ENCODE measurements at places on chromosomes 5 and 9.
A peak's percentile ranks its signal among the peaks of the same experiment; 100 is the strongest.

DNA sequence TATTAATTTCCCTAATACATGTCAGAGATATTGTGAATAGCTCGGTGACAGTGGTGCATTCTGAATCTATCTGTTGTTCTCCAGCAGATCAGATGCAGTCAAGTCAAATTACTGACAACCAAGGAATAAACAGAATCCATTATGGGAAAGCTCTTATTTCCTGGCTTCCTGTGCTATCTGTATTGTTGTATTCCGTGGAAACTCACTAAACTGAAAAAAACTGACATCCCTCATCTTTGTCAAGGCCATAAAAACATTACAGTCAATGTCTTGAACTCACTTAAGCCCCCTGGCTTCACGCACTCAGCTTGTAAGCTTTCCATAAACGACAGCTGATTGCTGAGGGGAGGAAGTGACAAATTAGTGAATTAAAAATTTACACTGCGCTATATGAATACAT, 245.9 kb downstream of the CTNND2 start:
- no peak for DNase-seq

- DNase-seq: no peak
These were observed 354.5 kb upstream of the IZUMO3 start for GRCh38 chr9:24900179-24900578.

DNA sequence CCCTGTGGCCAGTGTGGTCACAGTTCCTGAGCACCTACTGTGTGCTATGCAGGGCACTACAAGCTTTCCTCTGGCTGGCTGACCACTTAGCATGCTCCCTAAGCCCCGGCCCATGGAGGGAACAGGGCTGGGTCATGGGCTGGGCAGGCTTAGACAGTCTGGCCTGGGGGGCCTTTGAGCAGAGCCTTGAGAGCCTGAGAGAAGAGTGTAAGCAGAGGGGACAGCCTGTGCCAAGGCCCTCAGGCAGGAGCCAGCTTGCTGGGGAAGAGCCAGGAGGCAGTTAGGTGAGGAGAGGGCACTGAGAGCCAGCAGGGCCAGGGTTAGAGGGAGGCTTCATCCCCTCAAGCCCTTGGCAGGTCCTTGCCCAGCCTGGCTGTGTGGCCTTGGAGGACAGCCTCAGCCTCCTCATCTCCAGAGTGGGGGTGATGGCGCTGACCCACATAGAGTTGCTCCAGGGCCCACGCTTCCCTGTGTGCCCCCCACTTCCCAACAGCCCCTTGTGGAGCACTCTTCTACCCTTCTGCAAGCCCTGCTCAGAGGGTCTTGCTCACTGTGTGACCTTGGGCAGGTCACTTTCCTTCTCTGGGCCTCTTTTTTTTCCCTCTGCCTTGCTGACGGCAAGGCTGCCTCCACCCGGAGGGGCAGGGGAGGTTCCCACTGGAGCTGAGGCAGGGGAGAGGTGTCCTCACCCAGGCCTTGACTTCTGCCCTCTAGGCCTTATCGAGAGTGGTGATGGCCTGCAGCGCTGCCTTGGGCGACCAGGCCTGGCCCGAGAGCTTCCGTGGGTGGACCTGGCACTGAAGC, 107.1 kb downstream of the PHF2 start:
- DNase-seq: no peak

DNA sequence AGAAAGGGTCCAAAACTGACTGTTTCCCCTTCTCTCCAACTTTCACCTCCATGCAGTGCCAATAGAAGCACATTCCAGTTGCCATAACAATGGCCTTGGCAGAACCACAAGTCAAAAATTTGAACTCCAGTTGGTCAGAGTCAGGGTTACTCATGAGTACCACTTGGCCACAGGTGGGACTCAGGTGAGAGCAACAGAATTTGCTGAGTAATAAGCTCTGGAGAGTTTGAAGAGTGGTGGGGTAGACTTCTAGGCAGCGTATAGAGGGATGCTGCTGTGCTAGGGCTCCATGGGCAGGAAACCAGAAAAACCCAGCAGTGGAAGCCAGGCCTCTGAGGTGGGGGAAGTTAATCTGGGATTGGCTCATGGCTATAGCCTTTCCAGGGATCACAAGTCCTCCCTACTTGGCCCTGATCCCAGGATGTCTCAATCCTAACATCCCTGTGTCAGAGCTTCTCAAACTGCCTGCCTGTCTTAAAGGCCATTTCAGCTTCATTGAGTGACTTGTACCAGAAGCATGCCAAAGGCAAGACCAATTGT, 30.2 kb downstream of the SNX18 start:
- no peak for DNase-seq

DNA sequence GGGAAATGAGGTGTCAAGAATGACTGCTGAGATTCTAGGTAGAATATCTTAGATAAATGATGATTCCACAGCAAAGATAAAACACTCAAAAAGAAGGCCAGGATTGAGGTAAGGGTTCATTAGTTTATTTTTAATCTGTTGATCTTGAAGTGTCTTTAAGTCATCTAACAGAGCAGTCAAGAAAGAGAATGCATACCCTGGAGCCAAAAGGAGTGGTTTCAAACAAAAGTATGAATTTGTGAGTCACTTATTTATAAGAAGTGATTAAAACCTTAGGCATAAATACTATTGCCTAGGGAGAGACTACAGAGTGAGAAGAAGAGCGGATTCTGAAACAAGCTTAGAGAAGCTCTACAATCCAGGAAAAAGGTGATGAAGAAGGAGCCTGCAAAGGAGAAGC, 541.0 kb downstream of the DTWD2 start:
- DNase-seq: no peak

- no peak for DNase-seq
These were observed 138.3 kb downstream of the TMEM161B start for GRCh38 chr5:88130211-88130815.

- no peak for DNase-seq
These were observed 21.6 kb downstream of the MRPL22 start for GRCh38 chr5:154962494-154962893.

GRCh38 chr5:89260254-89260653, 377.3 kb upstream of the MEF2C start:
- no peak for DNase-seq

- no peak for DNase-seq
These were observed 35.5 kb downstream of the KCTD16 start for GRCh38 chr5:144206141-144206540.

DNA sequence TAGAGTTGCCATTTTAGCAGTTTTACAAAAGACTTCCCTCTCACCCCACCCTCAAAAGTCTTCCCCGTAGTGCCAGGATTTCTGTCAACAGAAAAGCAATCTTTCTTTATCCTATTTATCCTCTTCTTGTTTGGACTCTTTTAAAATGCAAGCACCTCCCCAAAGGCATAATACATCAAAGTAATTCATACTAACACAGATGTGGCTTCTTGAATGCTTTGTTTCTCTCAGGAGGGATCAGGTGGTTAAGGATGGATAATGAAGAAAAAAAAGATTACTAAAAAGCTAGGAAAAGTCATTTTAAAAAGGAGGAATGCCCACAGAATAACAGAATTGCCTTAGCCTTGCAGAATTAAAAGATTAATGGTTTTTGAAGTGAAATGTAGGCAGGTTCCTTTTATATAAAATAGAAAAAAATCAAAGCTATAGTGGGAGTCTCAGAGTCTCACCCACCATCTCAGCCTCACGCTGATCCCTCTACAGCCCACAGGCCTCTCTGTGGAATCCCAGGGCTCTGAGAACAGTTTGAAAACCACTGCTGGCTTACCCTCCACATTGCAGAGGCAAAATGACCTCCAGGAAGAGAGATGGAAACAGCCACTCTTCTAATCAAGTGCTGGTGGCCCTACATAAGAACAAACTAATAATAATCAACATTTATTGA, 102.2 kb downstream of the GCNT1 start:
- no peak for DNase-seq

GRCh38 chr9:8224381-8224801, 424.8 kb upstream of the DMAC1 start:
- peak; percentile 51 for DNase-seq

DNA sequence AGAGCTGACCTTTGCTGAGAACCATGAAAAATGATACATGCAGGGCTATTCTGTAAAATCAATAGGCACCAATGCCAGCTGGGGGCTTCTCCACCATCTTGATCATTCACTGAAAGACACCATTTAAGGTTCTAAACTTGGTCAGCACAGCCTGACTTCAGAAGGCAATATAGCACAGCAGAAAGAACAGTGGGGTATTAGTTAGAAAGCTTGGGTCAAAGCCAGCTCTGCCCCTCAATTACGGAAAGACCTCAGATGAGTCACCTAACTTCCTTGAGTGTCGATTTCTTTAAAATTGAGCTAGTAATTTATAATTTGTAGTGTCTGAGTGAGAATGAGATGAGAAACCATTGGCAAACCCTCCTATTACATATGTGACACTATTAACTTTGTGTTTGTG, 3.4 kb downstream of the TNC start:
- no peak for DNase-seq

GRCh38 chr9:30349526-30350513, 2034.6 kb upstream of the ACO1 start:
- no peak for DNase-seq

DNA sequence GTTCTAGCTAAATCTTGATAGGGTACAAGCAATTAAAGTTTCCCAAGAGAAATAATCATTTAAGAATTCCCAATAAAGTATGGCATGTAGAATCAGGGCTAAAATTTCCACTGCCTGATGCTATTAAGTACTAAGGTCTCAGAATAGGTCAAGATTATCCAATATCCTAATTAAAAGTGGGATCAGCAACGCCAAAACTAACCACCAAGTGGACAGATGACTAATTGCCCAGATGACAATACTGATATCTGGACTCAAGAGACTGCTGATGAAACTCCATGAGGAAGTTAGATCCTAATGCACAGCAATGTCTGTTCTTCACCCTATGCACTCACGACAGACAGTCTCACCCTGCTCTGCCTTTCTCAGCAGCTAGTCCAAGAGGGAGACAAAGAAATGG, 14.3 kb downstream of the DEPDC1B start:
- DNase-seq: no peak

- DNase-seq: no peak
These were observed 117.4 kb downstream of the MAT2B start for GRCh38 chr5:163622799-163623198.

GRCh38 chr9:111008158-111009075, 29.9 kb downstream of the LPAR1 start:
- DNase-seq: no peak

GRCh38 chr9:96327694-96328352, 25.8 kb upstream of the HSD17B3 start:
- no peak for DNase-seq

- no peak for DNase-seq
These were observed 354.6 kb downstream of the ARRDC3 start for GRCh38 chr5:91028499-91028956.

- no peak for DNase-seq
These were observed 27.3 kb downstream of the CENPP start for GRCh38 chr9:92353051-92353450.

DNA sequence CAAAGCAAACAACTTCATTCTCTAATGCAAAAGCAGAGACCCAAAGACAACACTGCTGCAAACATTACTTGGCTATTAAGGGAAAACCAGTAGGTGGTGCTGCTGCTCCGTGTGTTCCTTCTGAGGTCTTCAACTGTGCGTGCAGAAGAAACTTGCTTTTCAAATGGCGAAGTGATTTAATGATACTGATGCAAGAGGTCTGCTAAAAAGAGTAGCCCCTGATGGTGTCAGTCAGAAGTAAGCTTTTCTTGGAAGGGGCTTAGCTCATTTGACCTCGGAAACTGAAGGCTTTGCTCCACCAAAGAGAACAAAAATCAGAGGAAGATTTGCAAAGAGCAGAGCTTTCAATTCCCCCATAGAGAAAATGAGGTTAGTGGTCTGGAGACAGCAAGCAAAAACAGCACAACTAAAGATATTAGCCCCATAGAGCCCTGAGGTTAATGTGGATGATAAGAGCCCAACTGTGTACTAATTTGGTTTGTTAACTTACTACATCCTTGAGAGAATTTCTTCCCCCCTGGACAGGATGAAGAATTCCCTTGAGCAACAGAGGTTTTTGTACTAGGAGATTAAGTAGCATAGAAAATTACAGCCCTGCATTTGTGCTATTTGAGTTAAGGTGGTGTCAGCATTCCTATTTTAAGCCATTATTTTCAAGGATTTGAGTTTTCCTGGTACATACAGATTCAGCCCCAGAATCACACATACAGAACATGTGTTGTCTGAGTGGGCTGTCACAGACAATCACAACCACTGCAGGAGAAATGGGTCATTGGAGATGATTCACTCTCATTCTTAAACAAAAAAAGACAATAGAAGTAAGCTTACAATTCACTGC, 153.2 kb upstream of the C9orf72 start:
- peak; percentile 87 for DNase-seq

- DNase-seq: no peak
These were observed 46.4 kb upstream of the SLCO6A1 start for GRCh38 chr5:102545175-102545574.

- DNase-seq: no peak
These were observed 124.3 kb downstream of the STK32A start for GRCh38 chr5:147359101-147359500.

- no peak for DNase-seq
These were observed 23.4 kb upstream of the FAM169A start for GRCh38 chr5:74889523-74890105.

GRCh38 chr9:131841765-131842318, 102.0 kb upstream of the RAPGEF1 start:
- no peak for DNase-seq

DNA sequence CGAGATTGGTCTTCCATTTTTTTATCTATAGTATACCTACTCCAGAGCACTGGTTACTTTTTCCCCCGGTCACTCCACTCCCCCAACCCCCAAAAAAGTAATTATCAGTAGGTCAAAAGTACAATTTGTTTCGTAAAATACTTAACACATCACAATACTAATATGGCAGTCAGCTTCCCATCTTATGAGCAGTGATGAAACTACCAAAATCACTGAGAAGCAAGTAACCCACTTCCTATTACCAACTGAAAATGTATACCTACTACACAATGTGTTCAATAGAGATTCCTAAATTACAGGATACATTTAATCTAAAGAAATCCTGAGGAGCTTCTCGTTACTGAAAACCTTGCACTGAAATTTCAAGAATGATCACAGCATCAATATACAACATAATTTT, 1.9 kb downstream of the CERT1 start:
- no peak for DNase-seq

DNA sequence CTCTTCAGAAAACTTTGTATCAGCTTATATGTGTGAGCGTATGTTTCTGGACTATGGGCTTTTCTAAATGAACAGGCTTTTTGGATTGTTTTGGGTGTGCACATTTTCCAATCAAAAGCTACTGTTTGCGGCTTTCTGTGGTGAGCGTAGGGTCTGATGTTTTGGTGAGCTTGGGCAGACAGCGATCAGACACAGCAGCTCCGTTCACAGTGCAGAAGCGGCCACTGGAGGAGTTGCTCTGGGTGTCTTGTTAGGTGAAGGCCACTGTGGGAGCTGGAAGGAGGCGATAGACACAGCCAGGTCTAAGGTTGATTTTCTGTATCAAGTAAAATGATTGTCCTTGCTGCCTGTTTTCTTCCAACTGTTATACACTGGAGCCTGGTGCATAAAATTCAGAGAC, 11.1 kb downstream of the PRRC2B start:
- DNase-seq: no peak

All from right forelimb (tissue), 1 donor.